Suprapubic skin (tissue), 4 donors: ENCODE measurements at places on chromosomes 16 and 17. TPM values are rescaled to one million over a fixed set of nuclear protein-coding genes. Genes with fewer than 3 reads are reported as not detected.

GRCh38 chr16:85202631-85203461, 90.6 kb upstream of the CIBAR2 start:
- H3K36me3 ChIP-seq, result no peaks in the 10 kb centered on the region
- peaks cover 64% of the 10 kb centered on the region for H3K4me1 ChIP-seq
- H3K27ac ChIP-seq, result peak overlapping the region; percentile 81
- no peak overlapping the region for H3K4me3 ChIP-seq
- no peaks in the 10 kb centered on the region for H3K27me3 ChIP-seq
- DNase-seq, result no peak

DNA sequence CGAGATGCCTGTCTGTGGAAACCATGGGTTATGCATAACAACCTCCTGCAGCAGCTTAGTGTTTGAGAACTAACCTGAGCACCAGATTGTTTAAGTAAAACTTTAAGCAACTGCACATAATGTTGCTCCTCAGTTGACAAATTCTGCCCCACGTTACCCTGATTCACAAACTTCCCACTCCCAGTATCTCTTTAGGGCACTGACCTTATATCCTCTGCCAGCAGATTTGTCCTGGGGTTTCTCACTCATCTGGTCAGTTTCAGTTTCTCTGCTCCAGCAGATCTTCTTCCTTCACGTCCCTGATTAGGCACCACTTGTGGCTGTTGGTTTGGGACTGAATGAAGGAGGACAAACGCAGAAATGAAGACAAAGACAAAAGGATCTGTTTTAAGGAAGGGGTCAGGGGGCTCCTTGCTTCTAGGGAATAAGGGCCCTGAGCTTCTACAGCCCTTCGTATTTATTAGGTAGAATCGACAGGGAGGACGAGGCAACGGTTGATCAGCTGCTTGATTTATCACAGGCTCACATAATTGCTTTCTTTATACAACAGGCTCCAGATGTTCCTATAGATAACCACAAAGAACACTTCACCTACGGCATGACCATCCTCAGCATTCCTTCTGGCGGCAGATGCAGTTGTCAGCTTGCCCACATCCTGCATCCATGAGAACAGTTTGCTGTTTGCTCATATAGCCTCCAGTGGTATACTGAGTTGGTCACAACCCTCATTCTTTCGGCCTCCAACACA, 13.5 kb upstream of the ZNF689 start:
- H3K4me3 ChIP-seq, result no peak overlapping the region
- H3K4me1 ChIP-seq, result peaks cover 12% of the 10 kb centered on the region
- no peaks in the 10 kb centered on the region for H3K36me3 ChIP-seq

DNA sequence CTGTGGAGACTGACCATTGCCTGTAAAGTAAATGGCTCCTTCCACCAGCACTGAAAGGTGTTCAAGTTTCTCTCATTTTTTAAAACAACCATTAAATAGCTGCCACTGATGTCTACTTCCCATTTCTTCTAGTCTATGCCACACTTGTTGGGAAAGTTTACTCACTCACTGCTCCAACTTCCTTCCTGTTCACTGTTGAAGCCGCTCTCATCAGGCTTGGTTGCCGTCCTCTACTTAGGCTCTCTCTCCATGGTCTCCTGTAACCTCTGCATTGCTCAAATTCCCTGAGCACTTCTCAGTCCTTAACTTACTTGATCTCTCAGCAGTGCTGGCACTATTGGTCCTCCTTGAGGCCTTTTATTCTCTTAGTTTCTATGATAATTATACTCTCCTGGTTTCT, 32.4 kb downstream of the SNX11 start:
- H3K27ac ChIP-seq, result no peak overlapping the region
- H3K36me3 ChIP-seq, result no peaks in the 10 kb centered on the region
- no peak for DNase-seq
- no peaks in the 10 kb centered on the region for H3K4me1 ChIP-seq
- peaks cover 20% of the 10 kb centered on the region for H3K27me3 ChIP-seq

MT1A gene
- 5.2 TPM for total RNA-seq

KRTAP16-1 gene
- total RNA-seq, result 22.0 TPM

DNA sequence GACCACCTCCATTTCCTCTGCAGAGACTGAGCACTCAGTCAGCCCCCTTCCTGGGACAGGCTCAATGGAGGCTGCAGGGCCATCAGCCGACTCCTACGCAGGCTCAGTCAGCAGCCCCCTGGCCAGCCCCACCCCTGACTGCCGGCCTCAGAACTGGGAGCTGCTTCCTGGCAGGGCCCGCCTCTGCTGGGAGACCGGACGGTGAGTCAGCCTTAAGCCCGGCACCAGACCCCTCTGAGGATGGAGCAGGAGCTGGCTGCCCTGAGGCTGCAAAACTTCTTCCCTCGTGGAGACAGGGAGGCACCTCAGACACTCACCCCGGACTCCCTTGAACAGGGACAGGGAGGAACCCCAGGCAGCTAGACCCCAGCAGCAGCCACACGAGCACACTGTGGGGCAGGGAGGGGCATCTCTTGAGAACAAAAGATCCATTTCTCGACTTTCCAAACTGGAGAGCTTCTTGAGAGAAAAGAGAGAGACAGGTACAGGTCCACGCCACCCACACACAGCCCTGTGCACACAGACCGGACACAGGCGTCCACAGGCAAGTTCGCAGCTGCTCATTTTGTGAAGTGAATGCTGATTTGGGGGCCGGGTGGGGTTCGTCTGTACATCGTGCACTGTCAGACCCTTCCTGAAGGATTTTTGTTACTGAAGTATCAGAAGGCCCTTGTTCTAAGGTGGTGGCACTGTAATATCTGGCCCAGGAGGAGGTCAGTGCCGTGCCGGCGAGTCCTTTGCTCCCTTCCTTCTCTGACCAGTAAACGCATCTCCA, 1.3 kb upstream of the TUBB3 start:
- DNase-seq, result peak; percentile 78
- H3K4me3 ChIP-seq, result peak overlapping the region; percentile 56
- H3K4me1 ChIP-seq, result peaks cover 74% of the 10 kb centered on the region

ZNF469 gene
- total RNA-seq, result 0.55 TPM

TEX19 gene
- not detected for total RNA-seq
